ENCODE measurements at places on chromosomes 2 and 18. TPM values are rescaled to one million over a fixed set of nuclear protein-coding genes. Genes with fewer than 3 reads are reported as not detected.

- no peak for DNase-seq
Measured at GRCh38 chr18:48826806-48827205, 124.0 kb downstream of the SMAD7 start.

DNA sequence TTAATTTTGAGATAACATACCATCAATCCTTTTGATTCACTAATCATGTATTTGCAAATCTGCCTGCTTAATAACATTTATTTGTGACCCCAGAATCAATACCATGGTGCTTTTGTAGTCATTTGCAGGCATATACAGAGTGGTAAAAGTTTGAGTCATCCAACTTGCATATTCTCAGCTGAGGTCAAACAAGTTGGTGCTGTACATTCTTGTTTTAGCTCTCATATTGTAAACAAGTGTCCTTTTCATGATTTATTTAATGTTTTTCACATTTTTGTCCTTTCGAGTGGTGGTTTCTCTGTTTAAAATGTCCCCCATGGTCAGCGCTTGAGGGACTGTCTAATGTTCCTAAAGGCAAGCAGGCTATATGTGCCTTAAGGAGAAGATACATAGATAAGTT is 17.5 kb downstream of the RAB27B start:
- DNase-seq: no peak

DNA sequence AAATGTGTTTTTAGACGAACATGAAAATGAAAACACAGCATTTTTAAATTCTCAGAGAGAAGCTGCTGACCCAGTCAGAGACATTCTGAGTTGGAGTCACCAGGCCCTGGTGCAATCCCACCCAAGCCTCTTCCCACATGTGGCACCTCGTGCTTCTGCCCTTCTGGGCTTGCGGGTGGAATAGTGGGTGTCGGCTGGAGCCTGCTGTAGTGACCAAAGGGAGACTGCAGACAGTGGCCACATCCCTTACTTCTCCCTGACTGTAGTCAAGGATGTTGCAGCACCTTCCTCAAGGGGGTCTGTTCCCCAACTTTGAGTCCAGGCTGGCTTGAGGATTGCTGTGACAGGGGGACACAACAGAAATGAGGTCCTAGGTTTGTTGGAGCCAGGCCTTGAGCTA is 104.4 kb upstream of the GLI2 start:
- no peak for DNase-seq

GRCh38 chr2:120666433-120666832 is 69.2 kb upstream of the GLI2 start:
- no peak for DNase-seq

GRCh38 chr18:73645160-73645715 is 502.4 kb downstream of the FBXO15 start:
- DNase-seq: no peak

DNA sequence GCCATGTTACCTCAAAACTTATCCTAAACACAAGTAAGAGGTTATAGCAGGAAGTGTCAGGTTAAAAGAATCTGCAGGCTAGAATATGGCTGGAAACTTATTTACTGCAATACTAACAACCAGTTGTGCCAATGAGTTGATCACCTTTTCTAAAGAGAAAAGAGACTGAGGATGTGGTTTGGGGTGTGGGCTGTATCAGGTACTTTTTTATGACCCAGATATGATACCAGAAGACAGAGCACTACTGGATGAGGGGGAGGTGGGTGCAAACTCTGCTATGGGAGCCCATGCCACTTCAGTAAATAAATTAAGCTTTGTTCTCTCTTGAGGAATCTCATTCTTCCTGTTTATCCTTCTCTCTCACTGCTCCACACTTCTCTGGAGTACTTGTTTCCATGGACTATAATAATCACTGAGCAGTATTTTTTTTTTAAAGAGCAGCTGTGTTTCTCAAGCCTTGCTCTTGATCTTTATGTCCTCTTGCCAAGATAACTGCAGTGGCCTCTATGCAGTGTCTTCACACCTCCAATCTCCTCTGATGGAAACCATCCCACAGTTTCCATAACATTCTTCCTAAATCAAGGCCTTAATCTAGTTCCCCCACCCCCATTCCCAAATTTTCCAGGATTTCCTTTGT is 51.2 kb upstream of the NOSTRIN start:
- DNase-seq: no peak

- no peak for DNase-seq
Measured at GRCh38 chr2:227454323-227454860, 17.6 kb upstream of the AGFG1 start.

DNA sequence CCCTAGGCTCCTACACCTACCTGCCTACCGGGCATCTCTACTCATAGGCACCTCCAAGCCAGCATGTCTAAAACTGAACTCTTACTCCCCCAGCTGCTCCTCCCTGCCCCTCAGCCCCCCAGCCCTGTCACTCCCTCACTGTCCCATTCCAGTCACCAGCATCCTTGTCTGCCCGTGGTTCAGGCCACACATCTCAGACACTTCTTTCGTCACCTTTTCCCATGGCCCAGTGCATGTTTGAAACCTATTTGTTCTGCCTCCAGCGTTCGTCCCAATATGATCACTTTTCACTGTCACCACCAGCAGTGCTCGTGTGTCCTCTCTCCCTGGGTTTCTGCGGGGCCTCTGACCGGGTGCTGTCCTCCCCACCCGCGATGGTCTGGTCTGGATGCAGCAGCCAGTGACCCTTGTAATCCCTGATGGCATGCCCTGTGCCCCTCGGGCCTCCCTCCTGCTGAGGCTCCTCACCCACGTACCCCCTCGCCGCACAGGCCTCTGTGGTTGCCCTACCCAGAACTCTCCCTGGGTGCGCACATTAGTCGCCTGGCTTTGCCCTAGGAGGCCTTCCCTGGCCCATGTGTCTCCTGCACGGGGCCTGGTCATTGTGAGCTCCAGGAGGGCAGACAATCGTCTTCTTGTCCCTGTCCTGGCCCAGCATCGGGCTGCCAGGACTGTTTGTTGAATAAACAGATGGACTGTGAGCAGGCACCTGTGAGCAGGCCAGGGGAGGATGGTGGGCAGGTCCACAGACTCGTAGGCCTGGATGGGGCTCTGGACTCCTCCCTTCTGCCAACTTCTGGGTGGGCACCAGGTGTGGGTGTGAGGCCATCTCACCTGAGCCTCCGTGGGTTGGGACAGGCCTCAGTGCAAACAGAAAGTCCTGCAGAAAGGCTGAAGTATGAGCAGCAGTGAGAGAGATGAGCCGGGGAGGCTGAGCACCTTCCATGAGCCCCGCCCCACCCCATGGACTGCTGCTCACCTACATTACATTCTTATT is 15.5 kb downstream of the LDLRAD4 start:
- no peak for DNase-seq

- no peak for DNase-seq
Measured at GRCh38 chr2:44529448-44529847, 167.7 kb downstream of the CAMKMT start.

DNA sequence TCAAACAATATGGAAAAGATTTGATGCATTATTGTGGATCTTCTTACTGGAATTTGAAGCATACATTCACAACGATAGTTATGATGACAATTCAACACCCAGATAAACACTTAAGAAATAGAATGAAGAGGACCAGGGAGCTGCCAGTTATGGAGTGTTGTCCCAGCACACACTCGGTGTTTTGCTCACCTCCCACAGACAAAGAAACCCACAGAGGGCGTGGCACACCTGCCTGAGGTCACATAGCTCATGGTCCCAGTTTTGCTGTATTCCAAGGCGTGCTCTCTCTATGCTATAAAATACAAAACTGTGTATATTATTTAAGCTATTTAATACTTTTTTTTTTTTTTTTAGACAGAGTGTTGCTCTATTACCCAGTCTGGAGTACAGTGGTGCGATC is 31.1 kb downstream of the EFR3B start:
- no peak for DNase-seq

DNA sequence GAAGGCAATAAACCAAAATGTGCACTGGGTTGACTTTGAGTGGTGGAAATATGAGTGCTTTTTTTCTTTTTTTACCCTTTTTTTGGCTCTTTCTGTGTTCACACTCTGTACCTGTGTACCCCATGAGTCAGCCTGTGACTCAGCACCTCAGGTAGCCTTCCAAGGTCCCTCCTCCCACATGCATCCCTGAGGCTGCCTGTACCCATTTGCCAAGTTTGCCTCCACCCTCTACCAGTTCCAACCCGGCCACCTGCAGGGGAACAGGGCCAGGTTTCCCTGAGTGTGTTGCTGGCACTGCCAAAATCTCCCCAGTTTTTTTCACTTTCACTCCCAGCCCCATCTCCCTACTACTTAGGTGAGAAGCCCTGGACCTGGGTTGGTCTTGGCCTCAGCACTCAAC is 14.0 kb downstream of the CXCR1 start:
- DNase-seq: no peak

GRCh38 chr2:193539188-193539587 is 1344.5 kb upstream of the TMEFF2 start:
- DNase-seq: no peak

GRCh38 chr2:190505696-190506095 is 28.8 kb downstream of the NEMP2 start:
- no peak for DNase-seq

DNA sequence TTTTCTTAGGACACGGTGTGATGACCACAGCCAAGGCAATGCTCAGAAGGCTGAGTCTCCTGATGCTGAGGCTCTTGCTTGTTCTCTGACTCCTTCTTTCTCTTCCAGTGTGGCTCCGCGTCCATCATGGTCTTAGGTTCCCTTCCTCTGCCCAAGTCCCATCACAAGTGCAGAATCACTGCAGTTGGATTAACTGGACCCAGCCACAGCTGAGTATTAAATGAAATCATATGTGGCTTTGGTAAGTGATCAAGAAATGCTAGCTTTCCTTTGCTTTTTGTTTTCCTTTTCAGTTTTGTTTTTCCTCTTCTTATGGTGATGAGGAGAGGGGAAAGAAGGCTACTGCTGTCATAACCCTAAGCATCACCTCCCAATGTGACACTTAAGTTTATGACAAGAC is 375.8 kb downstream of the INSIG2 start:
- DNase-seq: no peak

- DNase-seq: no peak
Measured at GRCh38 chr2:170585067-170585466, 130.1 kb upstream of the SP5 start.

DNA sequence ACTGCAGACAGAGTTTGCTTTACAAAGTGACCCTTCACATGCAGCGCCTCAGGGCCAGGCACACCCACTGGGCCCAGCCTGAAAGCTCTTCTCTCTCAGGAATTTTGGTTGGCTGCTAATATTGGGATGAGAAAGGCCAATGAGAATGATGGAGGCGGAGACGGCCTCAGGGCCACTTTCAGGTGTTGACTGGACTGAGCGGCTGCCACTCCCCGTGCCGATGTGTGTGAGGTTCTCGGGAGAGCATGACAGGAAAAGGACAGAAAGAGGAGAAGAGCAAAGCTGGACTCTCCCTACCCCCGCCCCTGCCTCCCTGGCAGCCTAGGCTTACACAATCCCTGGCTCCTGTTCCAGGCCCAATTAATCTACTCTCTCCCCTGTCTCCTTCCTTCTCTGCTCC is 155.7 kb downstream of the CELF4 start:
- DNase-seq: no peak

DNA sequence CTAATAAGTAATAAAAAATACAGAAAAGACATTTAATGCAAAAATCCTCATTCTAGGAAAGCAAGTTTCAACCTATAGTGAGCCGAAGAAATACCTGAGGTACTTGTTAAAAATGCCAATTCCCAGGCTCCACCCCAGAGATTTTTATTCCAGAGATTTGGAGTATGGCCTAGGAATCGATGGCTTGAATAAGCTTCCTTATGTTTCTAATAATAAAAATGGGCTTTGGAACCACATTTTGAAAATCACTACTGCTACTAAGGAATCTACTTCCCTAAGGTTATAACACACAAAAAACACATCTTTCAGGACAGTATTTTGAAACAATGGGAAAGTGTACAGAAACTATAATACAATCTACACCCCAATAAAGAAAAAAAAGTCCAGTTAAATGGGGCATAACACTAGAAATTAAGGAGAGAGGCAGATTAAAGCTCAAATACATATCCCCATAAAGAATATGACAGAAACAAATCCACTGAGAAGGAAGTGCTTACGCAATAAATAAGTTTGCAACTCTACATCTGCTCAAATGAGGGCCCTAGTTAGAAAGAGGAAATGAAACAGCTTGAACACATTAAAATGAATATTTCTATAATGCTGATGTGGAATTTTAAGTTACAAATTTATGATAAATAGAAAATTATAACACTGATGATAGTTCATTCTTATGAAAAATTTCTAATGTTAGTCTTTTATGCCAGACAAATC is 103.7 kb downstream of the EPB41L3 start:
- DNase-seq: no peak

DNA sequence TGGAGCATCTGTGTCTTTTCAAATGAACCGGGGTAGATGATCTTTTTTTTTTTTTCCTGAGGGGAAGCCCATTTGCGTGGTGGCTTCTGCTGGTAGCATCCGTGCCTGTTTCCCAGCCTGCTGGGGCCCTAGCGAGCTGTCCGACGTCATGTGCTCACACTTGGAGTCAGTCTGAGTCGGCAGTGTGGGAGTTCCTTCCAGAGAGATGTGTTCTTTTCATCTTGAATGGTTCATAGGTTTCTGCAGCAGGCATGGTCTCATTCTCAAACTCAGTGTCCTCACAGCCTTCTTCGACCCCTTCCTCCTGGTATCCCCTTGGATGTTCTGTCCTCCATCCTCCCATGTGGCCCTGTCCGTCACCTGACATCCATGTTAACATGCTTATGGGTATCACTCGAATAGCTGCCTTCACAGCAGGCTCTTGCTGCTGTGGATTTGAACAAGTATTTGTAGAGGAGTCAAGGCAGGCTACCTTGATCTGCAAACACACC is 51.0 kb downstream of the LDLRAD4 start:
- no peak for DNase-seq

DNA sequence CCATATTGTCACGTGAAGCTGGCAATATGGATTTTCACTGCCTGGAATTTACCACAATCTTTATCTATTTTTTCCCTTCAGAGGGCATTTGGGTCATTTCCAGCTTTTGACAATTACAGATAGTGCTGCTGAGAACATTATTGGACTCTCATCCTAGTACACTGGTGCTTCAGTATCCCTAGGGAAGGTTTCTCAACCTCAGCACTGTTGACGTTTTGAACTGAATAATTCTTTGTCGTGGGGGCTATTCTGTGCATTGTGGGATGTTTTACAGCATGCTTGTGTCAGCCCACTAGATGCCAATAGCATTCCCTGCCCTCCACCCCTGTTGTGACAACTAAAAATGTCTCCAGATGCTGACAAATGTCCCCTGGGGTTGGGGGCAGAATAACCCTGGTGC is 185.7 kb downstream of the TPGS2 start:
- DNase-seq: no peak

- no peak for DNase-seq
Measured at GRCh38 chr2:224813578-224813977, 97.4 kb upstream of the CCDC195 start.

RAB17 gene
- not detected for polyA plus RNA-seq

CCDC121 gene
- 0.68 TPM for polyA plus RNA-seq

PTRHD1 gene
- polyA plus RNA-seq: 61.8 TPM

CD8A gene
- polyA plus RNA-seq: not detected

KLHL41 gene
- 0.15 TPM for polyA plus RNA-seq

COLEC12 gene
- 0.04 TPM for polyA plus RNA-seq

SGPP2 gene
- 5.3 TPM for polyA plus RNA-seq

SESTD1 gene
- 14.6 TPM for polyA plus RNA-seq

AQP12A gene
- polyA plus RNA-seq: not detected

GREB1L gene
- 0.05 TPM for polyA plus RNA-seq

UGT1A8 gene
- not detected for polyA plus RNA-seq
